Activated CD4-positive, alpha-beta T cell treated with anti-CD3 and anti-CD28 coated beads for 4 hours (primary cell): ENCODE measurements at places on chromosomes 3 and 15.

DNA sequence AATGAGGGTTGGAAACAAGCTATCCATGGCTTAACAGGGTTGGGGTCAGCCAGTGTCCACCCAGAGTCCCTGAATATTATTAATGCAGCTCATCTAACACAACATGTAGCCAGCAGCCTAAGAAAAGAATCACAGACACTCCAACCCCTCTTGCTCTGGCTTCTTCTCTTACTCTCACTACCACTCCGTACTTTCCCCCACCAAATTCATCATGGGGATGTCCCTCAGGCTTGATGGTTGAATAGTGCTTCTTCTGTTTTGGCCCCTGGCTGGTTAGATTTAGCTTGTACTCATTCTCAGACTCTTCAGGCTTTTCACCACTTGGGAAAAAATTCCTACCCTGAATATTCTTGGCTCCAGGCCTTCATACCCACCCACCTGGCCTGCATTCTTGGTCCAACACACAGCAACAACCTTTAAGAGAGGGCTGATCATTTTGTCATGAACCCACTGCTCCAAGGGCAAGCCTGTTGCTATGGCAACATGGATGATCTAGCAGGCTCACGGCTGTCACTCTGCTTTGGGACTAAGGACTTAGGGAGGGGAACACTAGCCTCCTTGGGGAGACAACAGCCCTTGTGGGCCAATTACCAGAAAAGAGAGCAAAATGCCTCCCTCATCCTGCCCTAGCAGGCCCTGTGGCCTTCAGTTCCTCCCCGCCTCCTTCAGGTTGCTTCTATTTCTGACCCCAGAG lies 9.4 kb upstream of the MED12L start:
- no peak for DNase-seq

DNA sequence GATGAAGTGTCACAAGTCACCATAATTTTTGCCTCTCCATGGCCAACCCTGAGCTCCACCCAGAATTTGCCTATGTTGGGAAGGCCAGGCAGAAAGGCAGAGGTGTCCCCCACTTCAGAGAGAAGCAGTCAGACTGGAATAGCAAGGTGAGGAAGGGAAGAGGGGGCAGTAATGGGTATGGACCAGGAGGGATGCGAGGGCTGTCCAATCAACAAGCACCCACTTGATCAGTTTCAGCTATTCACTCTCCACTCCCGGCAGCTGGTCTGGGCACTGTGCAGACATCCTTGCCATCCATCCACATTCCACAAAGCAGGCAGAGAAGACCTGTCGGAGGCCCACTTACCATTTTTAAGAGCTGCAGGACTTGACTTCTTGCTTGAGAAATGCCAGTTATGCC lies 43.5 kb upstream of the CTNNB1 start:
- DNase-seq, result no peak

DNA sequence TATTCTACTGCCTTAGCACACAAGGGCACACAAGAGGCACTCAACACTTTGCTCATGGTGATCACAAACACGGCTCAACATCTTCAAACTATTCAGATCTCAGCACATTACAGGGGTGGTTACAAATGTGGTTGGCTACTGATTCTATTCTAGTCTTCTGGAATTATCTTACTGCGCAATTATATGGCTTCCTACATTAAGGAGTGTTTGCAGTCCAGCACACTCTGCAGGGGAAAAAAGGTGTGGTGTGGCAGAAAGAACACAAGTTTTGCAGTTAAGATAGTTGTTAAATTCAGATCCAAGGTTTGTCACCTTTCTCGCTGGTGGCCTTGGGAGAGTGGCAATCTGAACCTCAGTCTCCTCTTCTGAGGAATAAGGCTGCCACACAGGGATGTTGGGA lies 31.9 kb downstream of the IGF2BP2 start:
- DNase-seq, result no peak

- DNase-seq, result no peak
Observed at GRCh38 chr3:53846134-53846850, at the start of the genes CHDH and IL17RB. CHDH (minus strand) TSS chr3:53846419; CDS start chr3:53824008, 22,411 bp downstream. IL17RB (plus strand) TSS chr3:53846568; CDS start chr3:53846589, 21 bp downstream.

GRCh38 chr15:52113235-52113634 lies 660 bp upstream of the BCL2L10 start:
- no peak for DNase-seq

GRCh38 chr15:54131410-54131809 lies 153.2 kb downstream of the UNC13C start:
- no peak for DNase-seq

- DNase-seq, result no peak
Observed at GRCh38 chr15:69734699-69735098, 282.1 kb downstream of the RPLP1 start.

DNA sequence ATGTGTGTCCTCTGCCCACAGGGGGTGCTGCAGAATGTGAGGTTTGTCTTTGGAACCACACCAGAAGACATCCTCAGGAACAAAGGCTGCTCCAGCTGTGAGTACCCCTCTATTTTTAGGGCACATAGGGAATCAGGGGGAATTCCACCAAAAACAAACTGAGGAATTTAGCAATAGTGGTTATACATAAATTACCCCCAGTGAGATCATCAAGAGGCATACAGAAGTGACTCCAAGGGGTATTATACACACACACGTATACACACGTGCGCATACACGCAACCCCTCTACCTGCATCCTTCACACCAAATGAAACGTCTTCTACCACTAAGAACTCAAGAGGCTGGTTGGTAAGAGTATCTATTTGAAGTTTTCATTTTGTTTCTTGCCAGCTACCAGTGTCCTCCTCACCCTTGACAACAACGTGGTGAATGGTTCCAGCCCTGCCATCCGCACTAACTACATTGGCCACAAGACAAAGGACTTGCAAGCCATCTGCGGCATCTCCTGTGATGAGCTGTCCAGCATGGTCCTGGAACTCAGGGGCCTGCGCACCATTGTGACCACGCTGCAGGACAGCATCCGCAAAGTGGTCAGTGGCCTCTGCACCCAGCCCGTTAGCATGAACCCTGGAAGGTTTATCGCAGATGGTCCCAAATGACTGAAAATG lies 2.9 kb downstream of the THBS1 start:
- no peak for DNase-seq
